NCI-H510A (cell line): ENCODE measurements at places on chromosomes 3 and 15.

DNA sequence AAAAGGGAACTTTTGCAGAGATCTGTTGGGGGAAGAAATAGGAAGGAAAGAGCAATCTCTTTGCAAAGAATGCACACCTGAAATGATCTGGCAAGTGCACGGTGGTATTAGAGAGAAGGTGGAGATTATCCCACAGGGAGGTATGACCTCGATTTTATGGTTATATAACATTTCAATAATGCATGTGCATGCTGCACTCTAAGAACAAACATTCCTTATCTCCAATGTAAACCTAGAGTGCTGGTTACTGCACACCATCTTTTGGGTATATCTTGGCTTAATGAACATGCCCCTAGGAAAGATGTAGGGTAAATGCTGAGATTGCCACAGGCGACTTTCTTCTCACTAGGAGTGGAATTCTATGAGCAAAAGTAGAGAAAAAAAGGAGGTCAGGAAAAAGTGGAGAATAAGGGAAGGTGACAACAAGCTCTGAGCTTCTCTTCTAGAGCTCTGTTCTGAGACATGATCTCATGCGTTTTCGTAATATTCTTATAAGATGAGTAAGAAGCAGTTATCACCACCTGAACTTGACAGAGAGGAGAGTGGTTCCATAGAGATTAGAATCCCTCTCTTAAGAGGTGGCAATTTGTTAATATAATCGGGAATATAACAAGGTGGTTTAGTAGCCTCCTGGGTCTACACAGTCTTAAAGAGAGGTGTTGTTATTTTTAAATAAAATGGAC lies 117.5 kb upstream of the TMC3 start:
- DNase-seq = no peak

GRCh38 chr3:105199217-105199616 lies 167.5 kb upstream of the ALCAM start:
- no peak for DNase-seq

DNA sequence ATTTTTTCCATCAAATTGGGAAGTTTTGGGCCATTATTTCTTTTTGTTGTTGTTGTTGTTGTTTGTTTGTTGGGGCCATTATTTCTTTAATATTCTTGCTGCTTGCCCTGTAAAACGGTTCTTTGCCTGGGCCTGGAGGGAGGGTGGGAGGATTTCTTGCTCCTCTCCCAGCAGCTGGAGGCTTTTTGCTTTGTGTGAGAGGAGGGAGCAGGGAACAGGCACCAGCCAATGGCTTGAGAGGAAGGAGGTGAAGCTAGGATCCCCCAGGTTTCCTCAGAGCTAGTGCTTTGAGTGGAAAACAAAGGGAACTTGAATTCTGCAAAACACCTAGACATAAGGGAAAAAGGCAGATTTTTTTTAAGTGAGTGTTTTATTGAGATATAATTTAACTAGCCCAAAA lies 61.2 kb upstream of the DNAJC19 start:
- DNase-seq = no peak

- DNase-seq = no peak
These were observed 386.9 kb downstream of the PDCD6IP start for GRCh38 chr3:34185301-34185700.

DNA sequence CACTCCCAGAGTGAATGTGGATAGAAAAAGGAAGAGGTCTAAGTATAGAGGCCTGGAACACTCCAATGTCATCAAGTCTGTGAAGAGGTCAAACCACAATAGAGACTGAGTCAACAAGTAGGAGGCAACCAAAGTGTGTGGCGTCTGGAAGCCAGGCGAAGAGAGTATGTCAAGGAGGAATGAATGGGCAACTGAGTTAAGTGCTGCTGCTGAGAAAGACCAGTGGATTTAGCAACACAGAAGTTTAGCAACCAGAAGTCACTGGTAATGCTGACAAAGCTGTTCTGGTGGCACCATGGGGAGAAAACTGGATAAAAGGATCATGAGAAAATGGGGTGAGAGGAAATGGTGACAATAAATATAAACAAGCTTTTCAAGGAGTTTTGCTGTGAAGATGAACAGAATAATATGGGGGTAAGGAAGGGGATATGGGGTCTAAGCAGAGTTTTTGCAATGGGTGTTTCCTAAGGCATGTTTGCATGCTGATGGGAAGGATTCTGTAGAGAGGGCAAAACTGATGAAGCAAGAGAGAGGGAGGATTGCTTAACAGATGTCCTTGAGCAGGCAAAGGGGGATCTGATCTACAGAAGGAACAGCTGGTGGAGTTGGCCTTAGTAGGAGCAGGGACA lies 38.4 kb downstream of the PCOLCE2 start:
- DNase-seq = no peak

DNA sequence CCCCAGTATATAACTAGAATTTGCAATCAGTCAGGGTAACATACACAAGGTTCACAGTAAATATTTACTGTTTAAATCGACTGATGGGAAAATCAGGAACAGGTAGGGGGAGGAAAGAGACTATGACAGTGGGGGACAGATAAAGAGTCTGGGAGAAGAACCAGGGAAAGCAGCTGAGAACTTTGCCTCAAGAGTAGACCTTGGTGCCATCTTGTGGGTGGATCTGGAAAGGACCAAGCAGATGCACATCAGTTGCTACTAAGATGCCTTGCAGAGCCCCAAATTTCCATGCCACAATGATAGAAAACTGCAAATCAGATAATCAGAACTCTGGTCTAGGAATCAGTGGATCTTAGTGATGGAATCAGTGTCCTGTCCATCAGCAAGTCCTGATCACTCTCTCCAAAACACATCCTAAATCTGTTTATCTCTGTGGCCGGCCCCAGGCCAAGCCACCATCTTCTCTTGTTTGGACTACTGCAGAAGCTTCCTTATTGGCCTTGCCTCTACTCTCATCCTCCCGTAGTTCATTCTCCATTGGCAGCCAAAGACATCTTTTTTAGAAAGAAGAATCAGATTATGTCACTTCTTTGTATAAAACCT lies 62.7 kb downstream of the PDE8A start:
- DNase-seq = no peak

DNA sequence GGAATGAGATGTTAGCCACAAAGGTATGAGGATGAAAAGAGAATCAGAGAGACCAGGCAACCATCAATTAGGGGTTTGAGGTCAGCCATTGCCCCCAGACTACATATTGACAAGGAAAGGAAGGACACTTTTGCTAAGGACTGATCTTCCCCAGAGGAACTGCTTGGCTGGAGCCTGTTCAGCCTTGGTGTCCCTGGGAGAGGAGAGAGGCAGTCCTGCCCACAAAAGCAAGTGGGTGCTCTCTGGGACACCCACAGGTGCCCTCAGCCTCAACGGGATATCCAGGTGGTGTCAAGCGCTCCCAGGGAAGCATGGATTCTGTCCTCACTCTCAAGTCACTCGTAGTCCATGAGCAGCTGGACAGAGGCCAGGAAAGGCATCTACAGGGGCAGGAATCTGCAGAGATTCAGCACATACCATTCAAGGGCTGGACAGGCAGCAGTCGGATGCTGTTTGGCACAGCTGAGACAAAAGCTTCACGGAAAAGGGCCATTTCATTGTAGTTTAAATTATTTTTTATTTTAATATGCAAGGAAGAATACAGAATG lies 166.2 kb downstream of the UACA start:
- no peak for DNase-seq

DNA sequence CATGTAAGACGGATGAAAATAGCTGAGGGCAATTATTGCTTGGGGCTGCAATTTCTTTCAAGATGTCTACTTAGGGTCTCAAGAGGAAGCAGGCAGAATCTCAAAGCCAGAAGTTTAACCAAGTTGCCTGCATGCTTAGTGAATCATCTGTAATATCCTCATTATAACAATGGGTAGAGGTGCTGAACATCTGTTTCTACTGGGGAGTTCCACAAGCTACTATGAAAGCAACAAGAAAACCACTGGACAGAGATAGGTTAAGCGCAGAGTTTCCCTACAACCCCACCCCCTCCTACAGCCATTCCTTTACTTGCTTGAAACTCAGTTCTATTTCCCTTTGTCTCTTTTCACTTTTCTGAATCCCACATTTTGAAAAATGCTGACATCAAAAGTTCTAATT lies 759.4 kb upstream of the GBE1 start:
- DNase-seq = no peak

- DNase-seq = no peak
These were observed 638.8 kb upstream of the CFAP20DC start for GRCh38 chr3:59688636-59689035.

DNA sequence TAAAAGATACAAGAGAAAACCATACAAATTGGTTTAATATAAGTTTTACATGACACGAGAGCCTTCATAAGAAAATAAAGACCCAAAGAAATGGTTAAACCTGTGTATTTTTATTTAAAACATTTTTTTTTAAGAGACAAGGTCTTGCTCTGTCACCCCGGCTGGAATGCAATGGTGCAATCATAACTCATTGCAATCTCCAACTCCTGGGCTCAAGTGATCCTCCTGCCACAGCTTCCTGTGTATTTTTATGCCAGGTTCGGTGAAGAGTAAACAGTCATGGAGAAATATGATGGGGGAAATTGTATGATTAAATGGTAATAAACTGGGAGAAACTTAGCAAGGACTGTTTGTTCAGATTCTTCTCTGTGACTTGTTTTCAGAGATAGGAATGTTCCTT lies 441.0 kb downstream of the TUSC7 start:
- no peak for DNase-seq

DNA sequence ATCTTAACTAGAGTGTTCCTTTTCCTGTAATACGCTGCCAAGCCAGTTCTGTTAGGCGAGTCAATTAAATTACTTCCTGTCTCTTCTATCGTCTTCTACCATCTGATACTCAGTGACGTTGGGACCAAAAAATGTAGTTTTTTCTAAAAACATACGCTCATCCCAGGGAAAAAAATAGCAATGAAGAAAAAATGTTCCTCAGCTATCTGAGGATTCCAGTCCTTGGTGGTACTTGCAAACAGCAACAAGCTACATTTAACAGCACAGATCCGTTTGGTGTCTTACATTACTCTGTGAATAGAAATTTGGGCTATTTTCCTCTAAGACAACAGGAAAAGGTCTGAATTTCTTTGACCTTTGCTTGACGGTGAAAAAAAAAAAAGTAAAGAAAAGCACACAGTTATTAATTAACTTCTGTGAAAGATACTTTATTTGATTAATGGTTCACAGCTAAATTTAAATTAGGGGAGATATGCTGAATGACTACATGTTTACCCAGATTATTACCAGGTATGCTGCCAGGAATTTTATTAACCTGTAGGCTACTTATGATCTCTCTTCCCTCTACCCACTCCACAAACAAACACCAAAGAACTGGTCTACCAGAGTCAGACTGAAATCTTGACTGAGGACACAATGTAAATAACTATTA lies 254.4 kb upstream of the ZPLD1 start:
- DNase-seq = no peak

GRCh38 chr3:152258448-152259393 lies 10.0 kb upstream of the MBNL1 start:
- DNase-seq = no peak

GRCh38 chr3:182892226-182892625 lies 88.1 kb downstream of the DCUN1D1 start:
- DNase-seq = no peak

DNA sequence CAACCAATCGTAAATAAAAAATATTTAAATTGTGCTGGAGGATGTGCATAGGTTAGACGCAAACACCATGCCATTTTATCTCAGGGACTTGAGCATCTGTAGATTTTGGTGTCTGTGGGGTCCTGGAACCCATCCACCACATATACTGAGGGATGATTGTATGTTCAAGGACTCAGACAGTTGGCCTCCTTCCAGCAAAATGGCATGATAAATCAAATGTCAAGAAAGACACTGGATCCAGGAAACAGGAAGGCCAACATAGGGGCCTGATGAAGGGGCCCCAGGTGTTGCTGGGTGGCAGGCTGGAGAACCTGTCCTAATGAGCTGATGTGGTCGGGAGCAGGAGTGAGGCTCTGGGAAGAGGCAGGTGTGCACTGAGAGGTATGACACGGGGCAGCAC lies 289.5 kb downstream of the GABRG3 start:
- DNase-seq = peak; percentile 83

DNA sequence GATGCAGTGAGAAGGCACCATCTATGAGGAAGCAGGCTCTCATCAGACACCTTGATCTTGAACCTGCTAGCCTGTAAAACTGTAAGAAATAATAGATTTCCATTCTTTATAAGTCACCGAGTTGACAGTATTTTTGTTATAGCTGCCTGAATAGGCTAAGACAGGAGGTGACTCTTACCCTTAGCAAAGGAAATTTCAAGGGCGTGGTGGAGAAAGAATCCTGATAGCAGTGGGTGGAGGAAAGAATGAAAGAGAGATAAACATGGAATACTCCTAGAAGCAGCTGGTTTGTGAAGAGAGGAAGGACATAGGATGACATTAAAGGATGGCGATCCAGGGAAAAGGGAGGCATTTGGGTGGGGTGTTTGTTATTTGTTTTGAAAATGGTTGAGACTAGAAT lies 41.4 kb downstream of the SIDT1 start:
- DNase-seq = no peak

GRCh38 chr3:158314426-158315357 lies 204.8 kb downstream of the RSRC1 start:
- DNase-seq = no peak

GRCh38 chr15:84108728-84109127 lies 126.8 kb upstream of the GOLGA6L4 start:
- DNase-seq = no peak

- DNase-seq = no peak
These were observed 70.7 kb downstream of the CD200R1L start for GRCh38 chr3:112776000-112776399.

DNA sequence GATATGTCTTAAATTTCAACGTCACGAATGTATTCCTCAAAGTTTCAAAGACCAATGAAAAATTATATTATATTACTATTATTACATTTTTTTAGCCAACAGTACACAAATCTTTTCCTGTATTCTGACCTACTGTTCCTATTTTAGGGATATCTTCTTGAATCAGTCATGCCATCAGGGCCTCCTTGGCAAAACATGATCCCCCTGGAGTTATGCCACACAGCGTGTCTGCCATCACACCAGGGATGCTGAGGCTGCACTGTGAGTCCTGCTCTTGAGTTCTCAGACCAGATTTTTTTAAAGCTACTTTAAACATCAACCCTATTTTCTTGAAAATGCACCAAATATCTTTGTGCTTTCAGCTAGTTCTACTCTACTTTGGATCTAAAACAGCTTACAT lies 425.9 kb upstream of the ZNF385D start:
- no peak for DNase-seq
